Foreskin keratinocyte (primary cell): ENCODE measurements at places on chromosomes 6 and 20. TPM values are rescaled to one million over a fixed set of nuclear protein-coding genes. Genes with fewer than 3 reads are reported as not detected.

GRCh38 chr6:111746983-111747382 lies 126.3 kb downstream of the FYN start:
- no peak for DNase-seq

DNA sequence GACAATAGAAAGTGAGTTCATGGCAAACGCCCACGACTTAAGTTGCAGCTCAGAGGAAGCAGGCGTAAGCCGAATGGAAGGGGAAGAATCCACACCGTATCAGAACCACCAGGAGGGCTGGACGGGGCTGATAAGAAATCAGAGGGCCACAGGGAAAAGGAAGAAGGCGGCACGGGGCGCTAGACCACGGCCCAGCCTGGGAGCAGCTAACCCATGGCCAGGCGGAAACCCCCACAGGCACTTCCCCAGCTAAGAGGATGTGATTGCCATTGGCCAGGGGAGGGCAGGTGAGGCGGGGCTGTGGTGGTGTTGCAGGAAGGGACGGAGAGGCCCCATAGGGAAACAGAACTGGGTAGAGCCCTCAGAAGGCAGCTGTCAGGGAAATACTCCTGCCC lies 174.0 kb upstream of the AFDN start:
- no peak for DNase-seq

DNA sequence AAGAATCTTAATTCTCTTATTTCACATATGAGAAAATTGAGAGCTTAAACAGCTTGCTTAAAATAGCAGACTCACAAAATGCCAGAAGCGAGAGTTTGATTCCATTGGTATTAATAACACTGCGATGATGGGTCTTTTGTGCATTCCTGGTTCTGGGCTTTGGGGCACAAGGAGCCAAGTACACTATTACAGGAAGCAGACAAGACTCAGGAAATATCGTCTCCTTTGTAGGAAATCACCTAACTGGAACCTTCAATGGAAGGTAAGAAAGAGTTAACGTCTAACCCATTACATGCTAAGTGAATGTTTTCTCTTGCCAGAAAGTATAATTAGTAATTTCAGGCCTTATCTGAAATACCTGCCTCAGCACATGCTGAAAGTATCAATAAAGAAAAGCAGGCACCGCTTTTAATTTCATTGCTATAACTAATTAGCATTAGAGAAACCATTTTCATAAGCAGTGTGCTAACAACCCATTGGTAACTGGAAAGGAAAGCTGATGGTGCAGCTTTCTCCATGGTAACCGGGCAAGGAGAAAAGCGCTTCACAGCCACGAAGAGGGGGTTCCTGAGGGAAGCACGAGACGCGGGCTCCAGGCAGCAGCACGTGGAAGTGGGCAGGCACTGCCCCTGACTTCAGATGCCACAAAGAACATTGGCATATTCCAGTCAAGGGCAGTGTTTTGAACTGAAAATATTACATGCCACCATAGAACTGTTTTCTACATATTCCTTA lies 206.7 kb upstream of the AGPAT4 start:
- no peak for DNase-seq

DNA sequence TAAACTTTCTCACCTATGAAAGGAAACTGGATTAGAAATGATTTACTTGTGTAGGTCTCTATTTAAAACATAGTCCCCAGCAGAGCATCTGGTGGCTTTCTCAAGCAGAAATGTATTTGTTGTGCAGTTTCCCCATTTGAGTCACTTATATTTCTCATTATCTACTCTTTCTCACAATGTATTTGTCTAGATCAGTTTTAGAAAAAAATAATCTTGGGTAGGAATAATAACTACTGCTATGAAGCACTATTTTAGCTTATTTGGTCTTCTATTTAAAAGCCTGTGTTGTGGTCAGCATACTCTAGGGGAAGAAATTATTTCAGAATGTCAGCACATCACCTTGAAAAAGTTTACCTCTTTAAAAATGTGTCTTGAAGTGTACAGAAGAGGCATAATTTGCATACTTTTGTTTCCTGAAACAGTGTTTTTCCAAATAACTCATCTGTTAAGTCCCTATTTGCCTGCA lies 60.9 kb upstream of the PRL start:
- DNase-seq: no peak

DNA sequence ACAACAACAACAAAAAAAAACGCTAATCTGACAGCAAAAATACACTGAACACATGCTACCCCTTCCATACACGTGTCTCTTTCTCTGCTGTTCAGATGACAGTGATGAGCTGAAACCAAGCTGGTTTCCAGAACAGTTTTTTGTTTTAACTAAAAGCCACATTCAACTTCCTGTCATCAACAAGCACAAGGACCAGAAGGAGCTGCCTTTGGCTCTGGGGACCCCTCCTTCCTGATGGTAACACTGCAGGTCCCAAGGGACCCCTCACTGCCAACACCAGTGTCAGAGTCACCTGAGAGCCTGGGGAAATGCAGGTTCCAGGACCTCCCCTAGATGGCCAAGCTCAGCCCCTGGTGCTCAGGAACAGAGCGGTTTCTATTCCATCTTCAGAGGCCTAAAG lies 6.0 kb downstream of the CST7 start:
- DNase-seq: no peak

DNA sequence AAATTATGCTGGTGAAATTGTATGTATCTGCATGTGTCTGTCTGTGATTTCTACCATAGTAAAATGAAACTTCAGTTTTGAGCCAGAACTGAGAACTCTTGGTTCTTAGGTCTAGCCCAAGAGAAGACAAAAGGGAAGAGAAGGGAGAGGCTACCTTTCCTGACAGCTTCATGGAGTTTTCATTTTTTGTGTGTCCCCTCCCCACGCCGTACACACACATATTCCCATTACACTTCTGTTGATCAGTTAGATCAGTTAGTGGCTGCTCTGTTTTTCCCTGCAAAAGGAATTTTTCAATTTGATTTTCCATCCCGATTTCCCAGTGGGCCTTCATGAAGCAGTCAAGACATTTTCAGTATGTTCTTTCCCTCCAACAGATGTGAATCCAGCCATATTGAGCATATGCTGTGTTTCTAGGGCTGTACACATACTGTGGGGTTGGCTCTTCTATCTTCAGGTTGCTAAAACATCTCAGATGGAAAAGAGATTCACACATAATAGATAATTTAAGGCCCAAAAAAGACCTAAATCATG lies 52.5 kb downstream of the HIVEP1 start:
- no peak for DNase-seq

DNA sequence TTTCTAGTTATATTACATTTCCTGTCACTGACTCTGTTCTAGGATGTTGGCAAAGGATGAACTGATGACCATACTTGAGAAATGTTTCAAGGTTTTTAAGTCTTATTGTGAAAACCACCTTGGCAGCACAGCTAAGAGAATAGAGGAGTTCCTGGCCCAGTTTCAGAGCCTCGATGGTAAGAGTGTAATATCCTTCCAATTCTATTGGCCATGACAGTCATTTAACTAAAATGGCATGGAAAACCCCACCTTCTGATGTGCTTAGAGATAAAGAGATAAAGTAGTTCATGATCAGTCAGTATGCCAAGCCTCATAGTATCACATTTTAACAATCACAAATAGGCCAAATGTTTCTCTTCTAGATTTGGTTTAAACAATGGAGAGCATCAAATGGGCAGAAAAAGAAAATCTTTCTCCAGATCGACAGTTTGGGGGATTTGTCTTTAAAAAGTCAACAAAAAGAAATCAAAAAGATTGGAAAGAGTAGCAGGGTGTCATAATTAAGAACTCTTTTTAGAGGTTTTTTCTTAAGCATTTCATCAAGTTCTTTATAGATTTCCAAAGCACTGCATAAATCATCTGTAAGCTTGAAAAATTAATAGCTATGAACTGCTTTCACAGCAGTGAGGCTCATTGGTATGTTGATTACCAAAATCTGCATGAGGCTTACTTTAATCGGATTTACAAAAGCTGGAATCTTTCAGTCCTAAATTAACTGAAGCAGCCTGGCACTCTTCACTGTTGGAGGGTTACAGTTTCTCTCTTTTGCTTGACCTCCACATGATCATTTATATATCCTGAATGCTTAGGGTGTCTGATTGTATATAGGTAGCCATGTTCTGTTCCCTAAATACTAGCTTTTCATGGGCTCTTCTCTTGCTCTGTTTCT lies 48.7 kb downstream of the AKIRIN2 start:
- DNase-seq: no peak

Gene TOX2
- polyA plus RNA-seq: 0.10 and 0.29 TPM in 2 replicates

Gene HDGFL1
- not detected in 2 replicates for polyA plus RNA-seq

- DNase-seq: no peak
Measured at GRCh38 chr20:54168961-54169862, 4.6 kb downstream of the CYP24A1 start.

Gene ATAT1
- polyA plus RNA-seq: 5.7 and 7.8 TPM in 2 replicates

GRCh38 chr6:25866011-25866410 lies 8.0 kb downstream of the SLC17A3 start:
- no peak for DNase-seq
